ENCODE measurements at places on chromosomes 6 and 20. TPM values are rescaled to one million over a fixed set of nuclear protein-coding genes. Genes with fewer than 3 reads are reported as not detected.

- DNase-seq, result no peak
Measured at GRCh38 chr6:30533460-30534294, 22.6 kb downstream of the GNL1 start.

The BFSP1 gene
- total RNA-seq, result 4.2 TPM

DNA sequence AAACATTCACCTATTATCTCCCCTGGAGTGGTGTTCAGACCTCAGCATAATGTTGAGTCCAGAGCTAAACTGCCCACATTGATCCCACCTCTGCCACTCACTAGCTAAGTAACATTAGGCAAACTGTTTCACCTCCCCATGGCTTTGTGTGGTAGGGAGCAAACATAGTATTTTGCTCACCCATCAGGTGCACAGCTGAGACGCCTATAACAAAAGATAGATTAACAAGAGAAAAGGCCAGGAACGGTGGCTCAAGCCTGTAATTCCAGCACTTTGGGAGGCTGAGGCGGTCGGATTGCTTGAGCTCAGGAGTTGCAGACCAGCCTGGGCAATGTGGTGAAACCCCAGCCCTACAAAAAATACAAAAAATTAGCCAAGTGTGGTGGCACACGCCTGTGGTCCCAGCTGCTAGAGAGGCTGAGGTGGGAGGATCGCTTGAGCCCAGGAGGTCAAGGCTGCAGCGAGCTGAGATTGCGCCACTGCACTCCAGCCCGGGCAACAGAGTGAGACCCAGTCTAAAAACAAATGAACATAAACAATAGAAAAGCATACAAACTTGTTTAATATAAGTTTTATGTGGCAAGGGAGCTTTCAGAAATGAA, 91.6 kb downstream of the MAP3K7 start:
- DNase-seq, result no peak

DNA sequence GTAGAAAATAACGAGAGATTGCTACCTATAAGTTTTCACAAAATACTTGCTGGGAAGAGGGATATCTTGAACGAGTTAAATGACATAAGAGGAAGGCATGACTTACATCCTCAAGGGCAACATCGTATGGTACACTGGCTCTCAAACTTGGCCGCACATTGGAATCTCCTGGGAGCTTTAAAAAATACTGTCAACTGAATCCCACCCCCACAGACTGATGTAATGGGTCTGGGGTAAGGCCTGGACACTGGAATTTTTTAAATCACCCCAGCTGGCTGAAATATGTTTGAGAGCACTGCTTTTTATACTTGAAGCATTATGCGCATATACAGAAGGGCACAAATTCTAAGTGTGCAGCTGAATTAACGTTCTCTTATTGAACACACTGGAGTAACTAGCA, 8.0 kb upstream of the TSHZ2 start:
- no peak for DNase-seq

GRCh38 chr20:13249118-13249797, 28.2 kb downstream of the ISM1 start:
- no peak for DNase-seq

The TNFRSF6B gene
- 12.6 TPM for total RNA-seq

- peak; percentile 34 for DNase-seq
Measured at GRCh38 chr6:137236581-137237355, 17.6 kb upstream of the IFNGR1 start.

- DNase-seq, result no peak
Measured at GRCh38 chr20:1856424-1856823, 38.8 kb upstream of the SIRPA start.

- DNase-seq, result peak; percentile 2
Measured at GRCh38 chr6:88814909-88815308, 148.5 kb downstream of the RNGTT start.

The CST5 gene
- not detected for total RNA-seq

GRCh38 chr6:30219244-30219643, 6.0 kb upstream of the TRIM26 start:
- DNase-seq, result peak; percentile 61

GRCh38 chr20:50237349-50237748, 46.7 kb downstream of the CEBPB start:
- peak; percentile 40 for DNase-seq

GRCh38 chr6:31173406-31173805, 2.9 kb upstream of the POU5F1 start:
- no peak for DNase-seq

The MMUT gene
- total RNA-seq, result 12.2 TPM

DNA sequence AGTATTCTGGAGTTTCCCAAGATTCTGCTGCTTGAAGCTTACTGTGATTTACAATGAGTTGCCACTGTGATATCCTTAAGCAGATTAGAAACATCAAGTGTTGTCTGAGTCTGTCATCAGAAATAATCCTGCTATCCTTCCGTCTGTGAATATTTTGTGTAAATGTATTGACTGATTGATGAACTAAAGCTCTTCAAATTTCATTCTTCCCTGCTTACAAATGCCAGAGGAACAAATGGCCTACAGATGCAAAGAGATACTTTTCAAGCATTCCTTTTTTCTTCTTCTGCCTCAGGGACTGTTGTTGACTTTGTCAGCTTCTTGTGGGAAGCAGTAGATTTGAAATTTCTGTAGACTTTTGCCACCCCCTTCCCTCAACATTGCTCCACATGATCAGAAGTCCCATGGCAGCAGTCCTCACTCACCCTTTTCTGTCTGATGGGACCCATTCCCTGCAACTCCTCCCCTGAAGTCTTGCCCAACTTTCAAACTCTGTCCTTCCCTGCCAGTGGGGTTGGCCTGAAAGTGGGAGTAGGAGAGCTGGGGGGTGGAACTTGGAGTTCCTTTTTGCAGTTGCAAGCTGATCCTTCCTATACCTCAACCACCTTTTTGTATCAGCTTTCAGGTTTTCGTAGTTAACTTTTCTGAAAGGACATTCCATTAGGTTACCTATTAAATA, 38.5 kb upstream of the MLIP start:
- no peak for DNase-seq

GRCh38 chr6:44234101-44235025, 11.0 kb downstream of the SLC29A1 start:
- peak; percentile 77 for DNase-seq

GRCh38 chr6:13471184-13471583, 16.2 kb downstream of the GFOD1 start:
- DNase-seq, result no peak

- peak; percentile 6 for DNase-seq
Measured at GRCh38 chr20:8476021-8476420, 344.0 kb downstream of the PLCB1 start.

The GABRR2 gene
- total RNA-seq, result not detected

DNA sequence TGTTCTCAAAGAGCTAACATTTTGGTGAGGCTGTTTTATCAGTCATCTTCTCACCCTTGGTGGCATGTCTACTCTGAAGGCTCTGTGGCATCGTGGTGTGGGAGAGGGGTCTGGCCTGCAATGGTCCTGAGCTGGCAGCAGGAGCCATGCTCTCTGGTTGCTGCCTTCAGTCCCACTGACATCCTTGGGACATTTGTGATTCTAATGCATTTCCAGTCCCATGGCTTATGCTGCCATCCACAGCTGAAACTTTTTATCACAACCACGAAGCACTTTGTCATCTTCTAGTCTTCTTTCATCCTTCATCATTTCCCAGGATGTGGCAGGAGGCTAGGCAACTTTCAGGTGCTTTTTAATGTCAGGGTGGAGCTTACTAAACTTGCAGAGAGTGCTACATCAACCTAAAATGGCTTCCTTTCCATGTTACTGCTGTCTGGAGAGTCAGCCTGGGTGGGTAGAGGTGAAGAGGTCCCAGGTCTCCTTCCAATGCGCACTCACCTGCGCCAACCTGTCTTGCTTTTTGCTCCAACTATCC, 77.1 kb downstream of the GPR63 start:
- no peak for DNase-seq

GRCh38 chr6:15341311-15342001, 95.6 kb downstream of the JARID2 start:
- peak; percentile 59 for DNase-seq

The MATN4 gene
- not detected for total RNA-seq
